ENCODE measurements at places on chromosomes 2 and 18.

GRCh38 chr2:200040831-200041230 is 85.4 kb downstream of the MAIP1 start:
- no peak for DNase-seq

DNA sequence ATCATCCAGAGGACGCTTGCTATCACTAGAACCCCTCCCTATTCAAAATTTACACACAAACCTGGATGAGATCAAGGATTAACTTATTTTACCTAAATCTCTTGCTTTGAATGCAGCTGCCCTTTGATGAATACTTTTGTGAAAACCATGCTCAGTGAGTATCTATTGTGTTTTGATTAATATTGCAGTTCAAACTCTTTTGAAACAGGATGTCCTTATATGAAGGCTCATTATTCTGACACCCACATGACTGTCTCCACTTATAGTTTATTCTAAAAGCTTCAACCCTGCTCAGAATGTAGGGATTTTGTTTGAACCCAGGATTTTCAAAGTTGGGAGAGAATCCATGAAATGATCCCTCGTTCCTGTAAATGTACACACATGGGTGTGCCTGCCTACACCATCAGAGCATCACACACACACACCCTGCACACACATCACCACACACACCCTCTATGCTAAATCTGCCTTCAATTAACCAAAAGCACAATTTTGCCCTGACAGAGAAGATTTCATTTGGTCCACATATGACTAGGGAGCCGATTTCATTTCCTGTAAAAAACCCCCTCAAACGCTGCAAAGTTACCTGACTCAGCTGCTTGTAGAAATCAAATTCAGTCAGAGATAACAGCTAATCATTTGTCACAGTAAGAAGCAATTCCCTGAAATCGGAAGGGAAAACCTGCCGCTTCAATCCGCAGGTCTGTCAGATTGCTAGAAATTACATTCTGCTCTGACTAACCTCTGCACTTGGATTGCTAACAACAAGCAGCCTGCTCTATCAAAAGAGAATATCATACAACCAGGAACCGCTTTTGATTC is 65.2 kb downstream of the ZEB2 start:
- no peak for DNase-seq

DNA sequence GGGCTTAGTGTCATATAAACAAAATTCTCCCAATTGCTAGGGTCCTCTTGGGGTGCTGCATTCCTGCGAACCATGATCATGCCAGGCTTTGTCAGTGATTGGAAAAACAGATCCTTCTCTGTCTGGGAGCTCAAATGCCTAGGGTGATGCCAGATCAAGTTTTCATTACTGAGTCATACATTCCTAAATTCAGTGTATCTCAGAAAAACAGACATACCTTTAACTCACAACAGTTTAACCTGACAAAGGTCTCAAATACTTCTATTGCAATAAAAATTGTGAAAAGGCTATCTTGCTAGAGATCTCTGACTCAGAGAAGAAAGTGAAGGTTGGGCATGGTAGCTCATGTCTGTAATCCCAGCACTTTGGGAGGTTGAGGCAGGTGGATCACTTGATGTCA is 86.9 kb downstream of the SH3YL1 start:
- DNase-seq: no peak

- no peak for DNase-seq
These were observed 27.5 kb downstream of the ZNF638 start for GRCh38 chr2:71358931-71359671.

GRCh38 chr18:2570772-2571199 is 519 bp downstream of the METTL4 start:
- peak; percentile 44 for DNase-seq

DNA sequence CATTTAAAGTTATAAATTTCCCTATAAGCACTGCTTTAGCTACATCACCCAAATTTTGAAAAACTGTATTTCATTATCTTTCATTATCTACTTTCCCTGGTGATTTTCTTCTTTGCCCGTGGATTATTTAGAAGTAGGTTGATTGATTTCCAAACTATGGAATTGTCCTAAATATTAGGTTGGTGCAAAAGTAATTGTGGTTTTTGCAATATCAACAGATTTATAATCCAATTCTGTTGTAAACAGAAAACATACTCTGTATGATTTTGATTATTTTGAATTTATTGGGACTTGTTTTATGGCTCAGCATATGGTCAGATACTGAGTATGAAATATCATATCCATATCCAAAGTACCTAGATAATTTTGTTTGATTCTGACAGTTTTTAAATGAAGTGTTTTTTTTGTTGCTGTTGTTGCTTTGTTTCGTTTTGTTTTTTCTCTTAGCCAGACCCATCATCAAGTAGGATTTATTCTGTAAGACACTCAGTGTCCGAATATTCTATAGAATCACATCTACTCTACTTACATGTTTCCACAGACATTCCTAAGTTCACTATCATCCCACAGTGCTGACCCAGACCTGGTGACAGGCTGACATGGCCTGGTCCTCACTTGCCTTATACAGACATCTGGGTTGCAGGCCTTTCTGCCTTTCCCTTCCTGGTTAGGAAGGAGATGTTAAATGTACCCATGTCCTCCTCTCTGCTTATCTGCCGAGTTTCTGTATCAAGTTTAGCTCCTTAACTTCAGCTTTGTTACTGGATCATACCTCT is 2.1 kb upstream of the TRABD2A start:
- DNase-seq: no peak

- DNase-seq: no peak
These were observed 95.8 kb upstream of the FAM98A start for GRCh38 chr2:33694904-33695303.

DNA sequence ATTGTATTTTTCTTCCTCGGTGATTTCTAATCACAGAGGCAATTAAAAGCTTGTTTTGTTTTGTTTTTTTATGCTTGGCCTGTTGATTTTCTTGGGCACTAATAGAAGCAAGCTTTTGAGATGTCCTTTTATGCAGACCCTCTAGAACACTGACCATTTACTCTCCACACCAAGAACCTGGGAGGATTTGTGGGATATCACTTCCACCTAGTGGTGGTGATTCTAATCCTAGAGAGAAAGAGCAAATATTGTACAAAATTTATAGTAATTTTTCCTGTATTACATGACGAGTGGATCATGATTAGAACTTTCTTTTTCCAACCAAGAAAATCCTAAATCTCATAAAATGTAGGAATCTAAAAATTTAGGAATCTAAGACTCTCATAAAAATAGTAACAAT is 23.4 kb downstream of the NEMP2 start:
- DNase-seq: no peak

GRCh38 chr2:18671363-18671762 is 82.0 kb upstream of the NT5C1B start:
- DNase-seq: no peak

GRCh38 chr18:41449612-41450011 is 505.4 kb upstream of the PIK3C3 start:
- DNase-seq: no peak

DNA sequence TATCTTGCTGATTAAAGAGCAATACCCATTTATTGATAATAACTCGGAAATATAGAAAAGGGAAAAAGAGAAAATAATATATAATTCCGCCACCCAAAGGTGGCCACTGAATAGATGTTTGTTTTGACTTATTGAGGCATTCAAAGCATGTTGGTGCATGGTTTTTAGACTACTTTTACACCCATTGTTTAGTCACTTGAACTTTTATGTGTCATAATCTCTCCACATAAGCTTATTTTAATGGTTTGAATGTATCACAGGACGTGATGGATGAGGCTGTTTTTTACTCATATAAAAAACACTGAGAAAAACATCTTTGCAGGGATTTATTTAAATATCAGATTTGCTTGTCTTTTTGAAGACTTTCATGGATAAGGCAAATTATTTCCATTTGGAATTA is 120.4 kb downstream of the ACKR3 start:
- DNase-seq: no peak

DNA sequence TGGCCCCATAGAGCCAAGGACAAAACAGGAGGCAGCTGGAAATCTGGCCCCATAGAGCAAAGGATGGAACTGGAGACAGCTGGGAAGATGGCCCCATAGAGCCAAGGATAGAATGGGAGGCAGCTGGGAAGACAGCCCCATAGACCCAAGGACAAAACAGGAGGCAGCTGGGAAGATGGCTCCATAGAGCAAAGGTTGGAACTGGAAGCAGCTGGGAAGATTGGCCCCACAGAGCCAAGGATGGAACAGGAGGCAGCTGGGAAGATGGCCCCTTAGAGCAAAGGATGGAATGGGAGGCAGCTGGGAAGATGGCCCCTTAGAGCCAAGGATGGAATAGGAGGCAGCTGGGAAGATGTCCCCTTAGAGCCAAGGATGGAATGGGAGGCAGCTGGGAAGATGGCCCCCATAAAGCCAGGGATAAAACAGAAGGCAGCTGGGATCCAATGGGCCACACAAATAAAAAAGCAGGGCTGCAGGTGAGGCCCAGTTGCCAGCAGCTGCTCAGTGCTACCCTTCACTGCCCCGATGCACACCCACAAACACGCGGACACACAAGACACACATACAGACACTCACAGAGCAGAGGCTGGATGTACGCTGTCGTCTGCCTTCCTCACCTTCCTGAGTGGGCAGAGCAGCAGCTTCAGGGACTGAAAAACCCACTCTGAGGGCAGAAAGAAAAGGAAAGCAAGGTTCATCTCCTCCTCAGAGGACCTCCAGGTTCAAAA is 505.4 kb upstream of the MYT1L start:
- DNase-seq: no peak

- DNase-seq: no peak
These were observed 397.3 kb downstream of the ARHGAP15 start for GRCh38 chr2:143526498-143526897.

- no peak for DNase-seq
These were observed 149.3 kb upstream of the ALPP start for GRCh38 chr2:232228971-232229894.

- DNase-seq: no peak
These were observed 50.1 kb downstream of the MAP2 start for GRCh38 chr2:209473930-209474419.

DNA sequence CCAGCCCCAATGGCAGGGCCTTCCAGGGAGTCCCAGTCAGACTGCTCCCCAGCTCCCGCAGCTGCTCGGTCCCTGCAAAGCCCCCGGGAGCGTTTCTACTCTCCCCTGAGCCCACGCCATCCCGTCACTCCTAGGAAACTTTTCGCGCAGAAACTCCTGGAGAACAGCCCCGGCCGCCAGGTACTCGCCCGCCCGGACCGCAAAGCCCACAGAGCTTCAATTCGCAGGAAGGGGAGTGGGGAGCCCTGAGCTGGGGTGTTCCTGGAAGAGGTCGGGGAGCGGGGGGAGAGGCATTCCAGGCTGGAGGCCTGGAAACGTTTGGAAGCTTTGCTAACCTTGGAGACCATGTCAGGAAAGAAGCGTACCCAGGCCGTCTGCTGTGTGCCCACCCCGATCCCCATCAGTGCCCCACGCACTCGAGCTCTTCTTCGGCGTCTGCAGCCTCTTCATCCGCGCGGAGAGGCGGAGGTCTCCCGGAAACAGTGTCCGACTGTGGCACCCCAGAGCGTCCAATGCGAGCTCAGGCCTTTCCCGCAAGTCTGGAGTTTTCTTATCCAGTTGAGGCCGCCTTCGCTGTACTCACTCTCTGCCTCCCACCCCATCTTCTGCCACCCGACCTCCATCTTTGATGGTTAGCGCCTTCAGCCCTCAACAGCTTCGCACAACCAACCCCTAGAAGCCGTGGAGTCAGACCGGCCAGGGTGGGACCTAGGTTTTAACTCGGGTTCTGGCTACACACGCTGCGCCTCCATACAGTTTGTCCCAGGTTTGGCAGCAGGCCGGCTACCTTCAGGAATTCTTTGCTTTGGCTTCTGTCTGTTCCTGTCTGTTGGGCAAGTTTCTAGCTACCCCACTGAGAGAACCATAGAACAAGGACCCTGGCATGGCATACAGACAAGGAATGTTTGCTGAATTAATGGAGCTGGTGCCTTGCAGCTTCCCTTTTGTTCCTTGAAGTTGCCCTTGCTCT is 3.7 kb downstream of the PCGF1 start:
- DNase-seq: no peak

- DNase-seq: no peak
These were observed 403.0 kb downstream of the NBAS start for GRCh38 chr2:15158100-15158499.

GRCh38 chr2:218873359-218874194 is 7.1 kb upstream of the WNT10A start:
- no peak for DNase-seq

DNA sequence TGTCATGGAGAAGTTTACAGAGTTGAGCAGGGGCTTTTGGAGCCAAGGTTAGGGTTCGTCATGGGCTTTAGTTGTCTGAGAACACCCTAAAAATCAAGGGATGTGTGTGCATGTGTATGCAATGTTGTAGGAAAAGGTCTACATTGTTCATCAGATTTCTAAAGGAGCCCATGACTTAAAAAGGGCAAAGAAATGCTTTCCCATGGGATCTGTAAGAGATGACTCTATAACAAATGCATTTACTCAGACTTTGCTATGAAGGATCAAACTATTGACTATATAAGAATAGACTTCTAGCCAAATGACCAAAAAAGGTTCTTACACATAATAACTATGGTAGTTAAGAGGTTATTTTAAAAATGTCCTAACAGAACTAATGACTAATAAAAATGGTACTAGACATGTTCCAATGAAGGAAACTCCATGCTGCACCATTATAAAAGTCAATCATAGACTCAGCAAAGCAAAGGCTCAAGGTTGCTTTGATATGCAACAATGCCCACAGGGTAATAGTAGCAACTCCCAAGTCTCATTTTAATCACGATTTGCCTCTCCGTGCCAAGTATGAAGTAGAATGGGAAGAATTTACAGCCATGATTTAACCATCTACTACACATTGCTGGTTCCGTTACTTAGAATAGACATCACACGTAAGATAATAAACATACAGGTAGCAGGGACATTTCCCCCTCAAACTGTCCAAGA is 158.5 kb downstream of the NCKAP5 start:
- no peak for DNase-seq

DNA sequence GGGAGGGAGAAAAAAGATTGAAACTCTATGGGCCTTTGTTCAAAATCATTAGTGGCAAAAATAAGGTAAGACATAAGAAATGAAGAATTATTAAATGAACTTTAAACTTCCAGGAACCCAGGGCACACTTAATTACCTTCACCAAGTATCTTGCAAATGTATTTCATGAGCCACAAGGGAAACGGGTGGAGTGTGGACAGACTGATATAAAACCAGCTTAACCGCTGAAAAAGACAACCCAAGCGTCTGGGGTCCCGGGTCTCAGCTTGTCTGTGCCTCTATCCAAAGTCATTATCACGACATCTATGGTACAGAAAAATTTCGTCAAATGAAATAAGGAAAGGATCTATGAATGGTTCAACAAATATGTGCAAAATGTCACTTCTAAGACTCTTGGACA is 13.9 kb upstream of the MBOAT2 start:
- no peak for DNase-seq

DNA sequence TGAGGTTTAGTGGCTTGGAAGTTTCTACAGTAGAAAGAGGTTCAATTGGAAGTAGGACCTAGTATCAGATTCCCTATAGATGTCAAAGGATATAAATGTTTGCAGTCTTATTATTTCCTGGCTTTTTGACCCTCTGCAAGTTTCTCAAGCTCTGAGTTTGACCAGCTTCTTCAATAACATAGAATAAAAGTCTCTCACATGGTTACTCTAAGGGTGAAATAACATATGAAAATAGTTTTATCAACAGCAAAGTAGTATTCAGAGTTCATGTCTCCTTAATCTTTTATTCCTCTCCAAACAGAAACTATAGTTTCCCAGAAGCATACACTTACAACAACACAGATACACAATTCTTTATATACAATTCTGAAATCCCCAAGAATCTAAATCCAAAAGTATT is 132.9 kb upstream of the RND3 start:
- no peak for DNase-seq
